ENCODE measurements at places on chromosomes 6 and 20.

GRCh38 chr6:33959329-33959651 is 155.5 kb upstream of the MLN start:
- no peak for DNase-seq

GRCh38 chr6:166633732-166634535 is 6.9 kb upstream of the RPS6KA2 start:
- no peak for DNase-seq

DNA sequence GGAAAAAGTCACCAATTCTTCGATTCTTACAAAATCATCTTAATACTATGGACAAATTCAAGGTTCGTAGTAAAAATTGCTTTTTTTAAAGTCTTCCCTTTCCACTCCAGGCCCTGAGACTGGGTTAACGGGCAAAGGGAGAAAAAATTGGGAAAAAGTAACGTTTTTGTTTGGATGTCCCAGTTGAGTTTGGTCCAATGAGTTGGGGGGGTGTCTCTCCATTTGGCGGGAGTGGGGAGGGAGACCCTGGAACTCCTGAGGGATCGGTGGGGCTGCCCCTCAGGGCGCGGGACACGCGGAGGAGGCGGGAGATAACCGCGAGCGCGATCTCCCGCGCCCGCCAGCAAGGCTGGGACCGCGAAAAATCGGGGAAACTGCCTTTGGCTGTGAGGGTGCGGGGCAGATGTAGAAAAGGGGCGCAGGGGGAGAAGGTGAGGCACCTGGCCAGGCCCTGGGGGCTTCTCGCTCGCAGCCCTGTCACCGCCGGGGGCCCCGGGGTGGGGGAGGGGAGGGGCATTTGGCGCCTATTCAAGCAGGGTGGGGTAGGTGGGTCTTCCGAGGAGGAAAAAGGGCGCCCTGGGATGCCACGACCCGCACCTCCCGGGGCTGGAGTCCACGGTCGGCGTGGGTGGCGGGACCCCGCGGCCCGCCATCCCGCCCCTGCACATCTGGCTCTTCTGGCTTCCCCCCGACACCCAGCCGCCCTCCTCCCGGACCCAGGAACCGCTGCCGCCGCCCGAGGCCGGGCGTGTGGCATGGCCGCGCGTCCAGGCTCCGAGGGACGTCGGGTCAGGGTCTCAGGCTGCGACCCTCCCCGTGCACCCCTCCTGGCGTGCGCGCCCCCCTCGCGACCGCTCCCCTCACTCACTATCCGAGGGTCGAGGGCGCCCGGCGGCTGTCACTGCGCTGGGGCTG is 595 bp downstream of the FBXO5 start:
- DNase-seq: no peak

- no peak for DNase-seq
Measured at GRCh38 chr6:91276315-91276714, 689.4 kb upstream of the MAP3K7 start.

DNA sequence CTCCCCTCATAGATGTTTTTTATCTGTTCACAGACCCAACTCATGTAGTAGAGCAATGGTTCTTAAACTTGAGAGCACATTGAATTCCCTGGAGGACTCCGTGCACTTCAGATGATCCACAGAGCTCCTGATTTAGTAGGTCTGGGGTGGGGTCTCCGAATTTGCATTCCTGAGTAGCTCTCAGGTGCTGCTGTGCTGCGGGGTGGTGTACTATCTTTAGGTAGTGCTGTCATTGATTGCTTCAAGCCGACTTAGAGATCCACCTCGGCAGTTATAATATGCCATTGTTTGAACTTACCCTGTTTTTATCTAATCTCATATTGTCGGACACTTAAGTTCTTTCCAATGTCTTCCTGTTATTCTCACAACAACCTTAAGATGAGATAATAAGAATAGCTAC is 45.0 kb downstream of the BMP2 start:
- no peak for DNase-seq

DNA sequence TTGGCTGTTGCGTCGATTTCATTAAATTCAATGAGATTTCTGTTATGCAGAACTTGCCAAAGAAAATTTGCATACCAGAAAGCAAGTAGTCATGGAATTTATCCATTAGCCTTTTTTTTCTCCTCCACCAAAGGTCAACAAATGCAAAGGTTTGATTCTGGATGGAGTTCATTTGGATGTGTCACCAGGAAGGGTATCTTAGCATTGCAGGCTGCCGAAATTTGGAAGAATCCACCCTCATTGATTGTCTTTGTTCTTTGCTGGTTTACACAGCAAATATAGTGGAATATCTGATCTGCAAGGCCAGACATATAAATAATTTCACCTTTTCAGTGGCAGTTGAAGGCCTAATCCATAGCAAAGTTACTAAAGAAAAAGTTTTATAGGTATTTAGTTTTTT is 229.4 kb upstream of the SLC35B3 start:
- DNase-seq: no peak

DNA sequence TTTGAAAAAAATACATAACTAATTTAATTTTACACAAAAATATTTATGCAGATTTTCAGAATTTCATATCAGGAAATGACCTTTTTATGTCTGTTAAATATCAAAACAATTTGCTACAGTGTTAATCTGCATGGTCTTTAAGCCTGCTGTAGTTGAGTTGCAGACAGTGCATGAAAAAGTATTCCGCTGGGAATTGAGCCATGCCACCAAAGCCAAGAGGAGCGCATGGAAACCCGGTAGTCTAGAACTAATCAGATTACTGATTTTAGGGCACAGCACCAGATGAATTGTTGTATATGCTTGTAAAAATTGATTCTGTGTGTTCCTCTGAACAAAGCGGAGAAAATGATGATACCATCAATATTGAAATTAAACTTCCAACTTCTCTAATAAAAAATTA is 34.3 kb upstream of the LAMP5 start:
- no peak for DNase-seq

- no peak for DNase-seq
Measured at GRCh38 chr6:158358450-158359077, 46.3 kb downstream of the TULP4 start.
